ENCODE measurements at places on chromosomes 12 and 14.

- DNase-seq, result no peak
Observed at GRCh38 chr14:76698191-76698590, 63.1 kb upstream of the VASH1 start.

DNA sequence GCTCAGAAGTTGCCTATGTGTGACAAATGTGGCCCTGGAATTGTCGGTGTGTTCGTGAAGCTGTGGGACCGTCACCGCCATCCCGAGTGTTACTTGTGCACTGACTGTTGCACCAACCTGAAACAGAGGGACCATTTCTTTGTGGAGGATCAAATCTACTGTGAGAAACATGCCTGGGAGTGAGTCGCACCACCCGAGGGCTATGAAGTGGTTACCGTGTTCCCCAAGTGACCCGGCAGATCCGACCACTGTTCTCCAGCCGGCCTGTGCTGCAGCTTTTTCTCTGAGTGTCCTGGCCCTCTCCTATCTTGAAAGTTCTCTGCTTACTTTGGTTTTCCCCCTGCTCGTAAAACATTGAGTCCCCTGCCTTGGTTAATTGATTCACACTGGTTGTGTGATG is 65.3 kb downstream of the VCPKMT start:
- no peak for DNase-seq

DNA sequence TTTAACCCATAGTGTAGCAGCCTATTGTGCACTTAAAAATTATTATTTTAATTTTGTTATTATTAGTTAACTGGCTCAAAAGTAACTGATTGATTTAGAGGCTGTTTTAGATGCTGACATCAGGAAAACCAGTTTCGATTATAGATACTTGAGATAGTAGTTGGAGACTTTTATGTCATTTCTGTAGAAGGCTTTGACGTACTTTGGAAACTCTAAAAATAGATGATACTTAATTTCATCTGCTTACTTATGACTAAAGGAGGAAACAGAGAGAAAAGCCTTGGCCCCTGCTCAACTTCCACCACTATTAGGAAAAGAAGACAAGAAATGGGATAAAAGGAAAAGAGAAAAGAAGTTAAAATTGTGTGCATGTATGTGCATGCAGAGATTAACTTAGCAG is 219.3 kb upstream of the HMGA2 start:
- no peak for DNase-seq

DNA sequence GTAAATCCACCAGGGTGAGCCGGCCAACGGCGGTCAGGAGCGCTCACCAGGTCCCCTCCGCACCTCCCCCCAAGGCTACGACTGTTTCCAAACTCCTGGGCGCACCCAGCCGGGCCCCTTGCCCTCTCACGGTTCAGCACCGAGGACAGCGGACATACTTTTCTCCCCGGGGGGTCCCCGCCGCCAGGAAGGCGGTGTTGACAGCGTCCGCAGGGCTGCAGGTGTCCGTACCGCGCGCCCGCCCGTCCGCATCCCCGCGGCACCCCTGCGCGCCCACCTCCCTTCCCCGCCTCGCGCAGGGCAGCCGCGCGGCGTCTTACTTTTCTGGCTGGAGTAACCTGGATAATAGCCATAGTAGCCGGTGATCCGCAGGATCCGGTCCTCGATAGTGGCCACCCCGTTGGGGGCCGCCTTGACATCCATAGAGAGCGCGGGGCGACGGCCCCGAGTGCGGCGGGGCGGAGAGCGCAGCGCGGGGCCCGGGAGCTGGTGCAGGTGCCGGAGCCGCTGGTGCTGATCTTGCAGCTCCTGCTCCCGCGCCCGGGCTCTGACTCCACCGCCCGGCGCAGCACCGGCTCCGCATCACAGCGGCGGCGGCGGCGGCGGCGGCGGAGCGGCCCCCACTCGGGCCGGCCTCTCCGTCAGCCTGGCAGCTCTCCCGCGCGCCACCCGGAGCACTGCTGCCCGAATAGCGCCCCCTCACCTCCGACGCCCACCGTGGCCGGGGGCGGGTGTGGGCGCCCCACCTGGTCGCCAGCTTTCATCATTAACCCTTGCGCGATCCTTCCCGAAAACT is at the start of gene SLC35F4:
Gene SLC35F4 (minus strand): TSS at position 690 of the 796 bp plus-strand sequence.
- DNase-seq, result no peak

DNA sequence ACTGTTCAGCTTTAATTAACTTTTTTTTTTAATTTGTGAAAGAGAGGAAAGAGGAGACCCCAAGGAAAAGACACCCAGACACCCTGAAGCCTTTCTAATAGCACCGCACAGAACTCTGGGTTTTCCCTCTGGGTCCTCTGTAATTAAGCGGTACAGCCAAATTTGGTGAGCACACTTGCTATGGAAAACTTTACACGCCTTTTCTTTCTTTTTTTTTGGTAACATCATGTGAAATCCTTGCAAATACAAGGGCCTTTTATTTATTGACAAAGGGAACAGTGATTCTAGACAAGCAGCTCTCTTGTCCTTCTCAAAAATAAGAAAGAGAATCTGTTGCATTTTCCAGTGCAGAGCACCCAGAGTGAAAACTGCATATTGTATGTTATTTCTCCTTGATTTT is 44.4 kb upstream of the CPM start:
- no peak for DNase-seq

- DNase-seq, result no peak
Observed at GRCh38 chr12:50567926-50568325, 63.1 kb downstream of the DIP2B start.

DNA sequence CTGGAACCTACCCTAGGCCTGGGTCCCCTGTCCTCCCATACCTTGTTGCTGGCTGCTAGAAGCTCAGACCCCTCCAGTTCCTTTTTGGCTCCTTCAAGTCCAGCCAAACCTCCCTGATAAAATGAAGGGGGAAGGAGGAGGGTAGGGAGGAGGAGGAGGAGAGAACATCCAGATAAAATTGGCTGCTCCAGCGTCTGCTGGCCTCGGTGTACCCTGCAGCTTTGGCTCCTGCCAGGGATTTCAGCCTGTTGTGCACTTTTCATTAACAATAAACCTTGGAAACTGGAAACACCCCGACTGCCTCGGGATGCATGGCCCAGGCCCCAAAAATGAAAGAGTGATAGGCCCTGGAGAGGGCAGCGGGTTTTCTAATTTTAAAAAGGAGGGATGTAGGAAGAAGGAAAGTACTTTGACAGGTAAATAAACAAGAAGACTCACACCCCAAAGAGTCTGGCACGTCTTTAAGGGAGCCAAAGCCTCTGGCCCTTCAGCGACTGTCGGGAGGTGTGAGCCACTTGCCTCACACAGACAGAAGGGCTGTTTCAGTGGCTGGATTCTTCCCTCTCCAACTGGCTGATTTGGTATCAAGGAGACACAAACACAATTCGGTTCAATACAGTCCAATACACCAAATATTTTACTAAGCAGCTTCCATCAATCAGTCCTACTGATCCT is 49.8 kb downstream of the NUAK1 start:
- DNase-seq, result no peak

DNA sequence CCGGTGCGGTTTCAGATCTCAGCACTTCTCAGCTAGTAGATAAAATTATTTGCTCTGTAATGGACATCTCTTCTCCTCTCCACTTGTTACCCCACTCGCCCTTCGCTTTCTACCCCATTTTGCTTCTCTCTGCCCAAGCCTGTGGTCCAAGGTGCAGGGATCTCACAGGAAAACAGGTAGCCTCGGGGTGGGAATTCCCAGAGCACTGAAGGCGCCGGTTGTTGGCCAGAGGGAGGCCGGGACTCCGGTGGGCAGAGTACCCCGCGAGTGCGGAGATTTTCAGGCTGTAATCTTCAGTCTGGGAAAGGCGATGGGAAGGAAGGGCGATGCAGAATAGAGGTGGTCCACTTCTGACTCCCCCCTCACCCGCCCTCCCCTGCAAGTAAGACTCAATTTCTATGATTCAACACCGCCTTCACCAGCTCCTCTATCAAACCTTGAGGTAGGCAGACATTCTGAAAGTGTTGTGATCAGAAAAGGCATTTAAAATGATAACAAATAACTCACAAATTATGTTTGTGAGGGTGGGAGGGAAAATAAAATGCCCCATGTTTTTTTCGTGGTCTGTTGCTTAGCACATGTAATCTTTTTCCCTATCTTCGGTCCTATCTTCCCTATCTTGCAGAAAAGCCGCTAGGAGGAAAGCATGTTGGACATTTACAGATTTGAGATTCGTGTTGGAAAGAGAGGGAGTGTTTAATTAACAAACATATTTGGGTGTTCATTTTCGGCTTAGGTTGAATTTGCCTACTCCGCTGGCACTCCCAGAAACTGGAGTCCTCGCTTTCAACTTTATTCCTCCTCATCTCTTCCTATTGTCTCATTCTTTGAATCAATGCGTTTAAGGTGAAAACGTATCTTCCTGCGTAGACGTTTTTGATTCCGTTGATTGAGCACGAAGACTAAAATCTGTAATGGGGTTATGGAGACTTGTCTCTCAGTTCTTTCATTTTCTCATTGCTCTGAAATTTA is 8.5 kb downstream of the FOXG1 start:
- no peak for DNase-seq

DNA sequence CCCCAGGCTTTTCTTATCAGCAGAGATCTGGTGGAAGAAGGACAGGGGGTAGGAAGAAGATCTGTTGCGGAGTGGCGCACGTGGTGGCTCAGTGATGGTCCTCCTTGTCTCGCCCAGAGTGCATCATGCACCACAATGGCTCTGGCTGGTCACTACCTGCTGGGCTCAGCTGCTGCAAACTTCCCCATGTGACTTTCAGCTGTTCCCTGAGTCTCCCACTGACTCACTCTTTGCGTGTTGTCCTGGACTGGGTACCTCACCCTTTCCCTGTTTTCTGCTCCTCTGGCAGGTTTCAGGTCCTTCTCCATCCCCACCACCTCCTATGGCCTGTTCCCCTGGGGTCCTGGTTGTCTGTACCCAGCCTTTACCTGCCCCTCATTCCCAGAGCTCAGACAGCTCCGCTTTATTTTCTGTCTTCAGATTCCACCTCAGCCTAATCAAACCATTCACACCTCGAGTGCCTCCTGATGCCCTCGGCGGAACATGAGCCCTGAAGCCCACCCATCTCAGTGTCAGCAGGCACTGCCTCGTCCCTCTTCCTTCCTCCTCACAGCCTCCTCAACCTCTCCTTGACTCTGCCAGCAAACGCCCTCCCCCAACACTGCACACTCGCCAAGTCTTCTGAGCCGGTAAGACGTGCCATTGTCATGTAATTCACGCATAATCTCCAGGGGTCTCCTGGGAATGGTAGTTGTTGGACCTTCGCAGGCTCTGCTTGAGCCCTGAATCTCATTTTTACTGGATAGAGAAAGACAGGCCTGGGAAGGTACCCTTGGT is 1.8 kb downstream of the C1R start:
- no peak for DNase-seq

- no peak for DNase-seq
Observed at GRCh38 chr12:119156401-119157044, 22.2 kb upstream of the HSPB8 start.

- DNase-seq, result no peak
Observed at GRCh38 chr12:50039151-50039835, 14.0 kb upstream of the RACGAP1 start.

DNA sequence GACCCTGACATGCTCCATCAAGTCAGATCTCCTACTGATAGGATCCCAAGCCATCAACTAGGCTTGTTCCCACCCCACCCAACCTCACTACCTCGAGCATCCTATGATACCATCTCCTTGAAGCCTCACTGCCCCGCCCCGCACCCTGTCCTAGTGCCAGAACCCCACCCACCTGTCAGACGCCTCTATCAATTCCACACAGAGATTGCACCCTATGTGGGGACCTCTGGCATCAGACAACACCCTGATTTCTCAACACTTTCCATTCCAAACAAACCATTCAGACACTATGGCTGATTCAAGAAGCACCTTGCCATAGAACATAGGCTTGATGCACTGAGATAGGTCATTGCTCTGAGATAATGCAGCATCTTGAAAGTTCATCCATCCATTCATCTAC is 3.1 kb upstream of the GLTP start:
- no peak for DNase-seq

GRCh38 chr12:108683906-108684556 is 47.3 kb downstream of the CORO1C start:
- no peak for DNase-seq

- no peak for DNase-seq
Observed at GRCh38 chr12:52280319-52280795, 5.9 kb downstream of the KRT86 start.

DNA sequence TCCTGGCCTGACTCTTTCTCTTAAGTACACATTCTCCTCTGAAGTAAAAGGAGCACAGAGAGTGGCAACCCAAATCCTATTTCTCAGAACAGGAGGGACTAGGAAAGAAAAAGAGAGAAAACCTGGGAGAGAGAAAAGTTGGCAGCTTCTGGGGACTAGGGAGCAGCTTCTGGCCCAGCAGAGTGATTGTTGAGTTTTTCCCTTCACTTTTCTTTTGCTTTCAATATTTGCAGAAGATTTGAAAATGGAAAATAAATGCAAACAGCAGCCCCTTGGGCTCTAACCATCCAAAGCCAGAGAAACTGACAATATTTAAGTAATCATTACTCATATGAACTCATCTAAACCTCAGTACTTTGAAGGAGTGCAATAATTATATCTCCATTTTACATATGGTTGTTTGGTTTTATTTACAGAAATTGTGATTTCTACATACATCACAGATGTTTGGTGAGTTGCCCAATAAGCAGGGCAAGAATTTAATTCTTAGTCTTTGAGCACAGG is 28.8 kb upstream of the IGF1 start:
- DNase-seq, result no peak

DNA sequence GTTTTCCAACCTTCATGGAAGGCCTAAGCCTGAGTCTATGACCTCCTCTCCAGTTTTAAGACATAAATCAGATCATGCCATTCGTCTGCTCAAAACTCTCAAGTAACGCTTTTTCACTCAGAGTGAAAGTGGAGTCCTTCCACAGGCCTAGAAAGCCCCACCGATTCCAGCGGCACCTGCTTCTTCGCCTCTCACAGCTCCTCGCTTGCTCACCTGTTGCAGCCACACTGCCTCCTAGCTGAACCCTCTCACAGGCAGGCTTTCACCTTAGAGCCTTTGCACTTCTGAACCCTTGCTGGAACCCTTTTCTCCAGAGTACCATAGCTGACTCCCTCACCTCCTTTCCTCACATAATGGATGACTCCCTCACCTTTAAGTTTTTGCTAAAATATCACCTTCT is 301.1 kb downstream of the ZFP36L1 start:
- no peak for DNase-seq

GRCh38 chr12:88181881-88182280 is 39.8 kb downstream of the TMTC3 start:
- no peak for DNase-seq

- no peak for DNase-seq
Observed at GRCh38 chr12:56146492-56147460, 5.6 kb upstream of the MYL6B start.

DNA sequence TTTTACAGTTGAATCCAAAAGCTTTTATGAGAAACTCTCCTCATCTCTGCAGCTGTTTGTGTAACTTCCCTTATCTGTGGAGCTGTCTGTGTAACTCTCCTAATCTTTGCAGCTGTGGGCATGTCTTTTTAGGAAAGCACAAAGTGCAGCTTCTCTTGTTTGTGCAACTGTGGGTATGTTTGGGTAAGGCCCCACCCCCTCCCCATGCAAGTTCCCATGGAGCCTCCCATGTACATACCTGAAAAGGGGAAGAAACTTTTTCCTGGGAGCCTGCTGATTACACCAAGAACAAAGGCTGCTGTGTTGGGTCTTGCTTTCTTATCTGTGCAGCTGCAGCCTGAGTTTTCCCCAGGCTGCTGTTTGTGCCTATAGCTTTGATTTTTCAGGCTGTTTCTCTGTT is 42.7 kb upstream of the CDKN3 start:
- DNase-seq, result no peak
